ENCODE measurements at places on chromosomes 5 and 9.

DNA sequence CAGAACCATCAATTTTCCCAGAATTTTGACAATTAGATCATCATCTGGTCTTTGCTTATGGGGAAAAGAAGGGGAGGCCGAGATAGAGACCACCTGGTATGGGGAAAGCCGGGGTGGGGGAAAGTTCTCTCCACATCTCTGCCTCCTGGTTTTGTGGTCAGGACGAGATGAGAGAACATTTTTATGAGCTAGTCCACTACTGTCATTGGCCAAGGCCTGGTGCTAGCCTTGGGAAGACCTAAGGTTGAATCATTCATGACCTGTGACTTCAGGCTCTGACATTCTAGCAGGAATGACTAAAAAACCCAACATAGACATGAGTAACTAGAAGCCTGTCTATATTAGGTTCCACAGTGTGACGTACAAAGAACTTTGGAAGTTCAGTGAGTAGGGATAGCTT lies 135.2 kb downstream of the PTTG1 start:
- DNase-seq = no peak

GRCh38 chr5:172280929-172281328 lies 2.6 kb downstream of the UBTD2 start:
- no peak for DNase-seq

- DNase-seq = peak; percentile 46
Measured at GRCh38 chr9:120394058-120394669, 185.8 kb downstream of the CDK5RAP2 start.

GRCh38 chr5:137782984-137783536 lies 28.9 kb upstream of the HNRNPA0 start:
- DNase-seq = no peak

DNA sequence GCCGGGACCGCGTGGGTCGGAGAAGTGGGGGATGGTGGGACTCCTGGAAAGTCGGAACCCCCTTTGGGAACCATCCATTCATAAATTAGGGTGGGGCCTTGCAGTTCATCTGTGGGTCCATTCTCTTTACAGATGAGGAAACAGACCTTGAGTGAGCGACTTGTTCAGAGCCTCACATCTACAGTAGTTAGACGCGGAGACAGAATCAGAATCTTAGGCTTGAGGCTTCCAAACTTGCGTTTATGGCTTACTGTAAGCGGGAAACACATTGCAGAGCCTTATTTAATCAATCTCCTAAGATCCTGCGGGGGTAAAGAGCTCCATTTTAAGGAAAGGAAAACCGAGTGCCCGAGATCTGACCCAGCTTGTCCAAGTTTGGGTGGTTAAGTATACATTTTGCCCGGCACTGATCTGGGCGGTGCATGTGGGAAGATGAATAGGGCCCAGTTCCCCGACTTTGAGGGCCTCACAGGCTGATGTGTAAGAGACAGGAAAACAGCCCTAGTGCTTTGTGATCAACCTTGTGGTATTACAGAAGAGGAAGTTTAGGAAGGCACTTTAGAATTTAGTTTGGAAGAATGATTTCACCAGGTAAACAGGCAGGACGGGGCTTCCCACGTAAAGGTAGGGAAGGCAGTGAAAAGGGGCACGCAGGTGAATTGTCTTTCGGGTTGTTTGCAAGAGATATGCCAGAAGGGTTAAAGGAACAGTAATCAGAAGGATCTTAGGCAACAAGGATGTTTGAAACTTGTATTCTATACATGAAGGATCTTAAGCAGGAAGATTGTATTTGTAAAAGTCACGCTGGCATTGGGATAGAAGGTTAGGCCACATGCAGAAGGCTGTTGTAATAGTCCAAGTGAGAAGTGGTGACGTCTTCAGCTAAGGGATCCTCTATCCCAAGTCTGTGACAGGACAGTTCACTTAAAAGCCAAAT lies 744 bp downstream of the TARS1 start:
- DNase-seq = peak; percentile 10

- DNase-seq = no peak
Measured at GRCh38 chr5:17360879-17361278, 137.2 kb upstream of the TAF11L2 start.

GRCh38 chr9:8365029-8365428 lies 565.5 kb upstream of the DMAC1 start:
- DNase-seq = no peak

DNA sequence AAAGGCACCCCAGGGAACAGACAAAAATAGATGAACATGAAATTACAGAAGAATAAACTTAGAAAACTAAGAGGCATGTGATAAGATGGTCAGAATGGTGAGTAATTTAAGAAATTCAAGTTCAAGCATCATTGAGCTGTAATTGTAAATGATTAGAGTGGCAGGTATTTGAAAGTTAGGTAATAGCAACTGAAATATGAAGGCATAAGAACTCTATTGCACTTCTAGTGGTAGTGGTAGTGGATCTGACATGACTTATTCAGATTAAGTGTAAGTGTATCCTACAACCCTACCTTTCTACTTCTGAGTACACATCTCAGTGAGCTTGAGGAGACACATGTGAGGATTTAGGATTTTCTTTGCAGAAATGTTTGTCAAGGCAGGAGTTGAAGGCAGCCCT lies 192.9 kb upstream of the RIOK2 start:
- no peak for DNase-seq

DNA sequence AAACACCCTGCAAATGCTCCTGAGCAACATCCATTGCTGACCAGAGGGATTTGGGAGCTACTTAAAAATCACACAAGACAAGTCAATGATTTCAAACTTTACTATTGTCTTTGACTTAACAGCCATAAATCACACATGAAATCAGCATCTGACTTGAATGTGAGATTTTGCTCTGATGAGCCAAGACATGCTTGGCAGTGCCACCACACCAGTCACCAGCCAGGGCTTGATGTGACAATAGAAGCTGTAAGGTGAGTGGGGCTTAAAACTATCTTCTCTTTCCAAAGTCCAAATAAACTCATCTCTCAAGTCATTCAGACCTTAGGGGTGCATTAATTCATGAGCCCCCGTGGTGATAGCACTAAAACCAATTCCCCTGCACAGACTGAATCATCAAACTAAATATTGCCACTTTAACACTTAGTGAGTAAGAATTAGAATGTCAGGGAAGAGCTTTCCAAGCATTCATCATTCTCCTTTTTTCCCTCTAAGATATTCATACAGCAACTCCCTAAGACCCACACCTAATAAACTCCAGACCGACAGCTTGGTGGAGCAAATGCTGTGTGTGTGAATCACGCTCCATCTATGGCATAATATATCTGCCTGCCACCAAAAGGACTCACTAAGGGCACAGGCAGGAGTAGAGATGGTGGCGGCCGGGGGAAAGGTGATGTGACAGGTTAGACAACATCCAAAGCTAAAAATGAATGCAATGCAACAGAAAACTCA lies 119.4 kb downstream of the SPOCK1 start:
- no peak for DNase-seq

- DNase-seq = no peak
Measured at GRCh38 chr5:157471709-157472108, 11.7 kb downstream of the NIPAL4 start.

DNA sequence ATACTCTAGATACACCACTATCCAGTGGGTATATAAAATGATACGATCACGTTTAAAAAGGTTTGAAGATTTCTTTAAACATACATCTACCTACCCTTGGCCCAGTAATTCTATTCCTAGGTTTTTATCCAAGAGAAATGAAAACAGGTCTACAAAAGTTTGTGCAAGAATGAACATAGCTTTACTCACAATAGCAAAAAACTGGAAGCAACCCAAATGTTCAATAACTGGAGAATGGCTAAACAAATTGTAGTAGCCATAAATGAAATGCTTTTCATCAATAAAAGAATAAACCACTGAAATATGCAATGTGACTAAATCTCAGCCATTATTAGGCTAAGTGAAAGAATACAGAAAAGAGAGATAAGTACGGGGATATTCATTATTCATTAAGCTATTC lies 438.9 kb downstream of the ARHGEF28 start:
- no peak for DNase-seq

All from activated T-helper 2 cell treated with anti-CD3 and anti-CD28 coated beads, Interferon-gamma antibody, Interleukin-2, Interleukin-4, amounts not matched to agents 10 μg/mL and 5 μg/mL and 100 μg/mL, durations not matched to agents 14 hours and 24 hours and 36 hours (primary cell).